NCI-H1105 (cell line): ENCODE measurements at places on chromosomes 5 and 9.

GRCh38 chr5:91329283-91329682, 53.8 kb downstream of the ARRDC3 start:
- DNase-seq = no peak

DNA sequence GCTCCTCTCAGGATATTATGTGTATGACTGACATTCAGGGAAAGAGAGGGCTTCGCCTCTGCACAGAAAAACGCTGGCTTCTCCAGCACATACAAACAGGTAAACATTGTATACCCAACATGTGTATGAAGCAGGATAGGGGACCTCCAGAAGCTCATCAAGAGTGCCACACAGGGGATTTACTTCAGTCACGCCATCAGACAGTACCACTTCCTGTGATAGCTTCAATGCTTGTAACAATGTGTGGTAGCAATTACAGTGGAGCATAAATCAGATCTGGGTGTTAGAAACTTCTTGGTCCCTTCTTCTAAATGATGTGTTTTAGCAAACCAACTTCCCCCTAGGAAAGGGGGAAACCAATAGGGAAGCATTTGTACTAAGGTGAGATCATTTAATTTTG, 160.8 kb downstream of the TSSK1B start:
- no peak for DNase-seq

DNA sequence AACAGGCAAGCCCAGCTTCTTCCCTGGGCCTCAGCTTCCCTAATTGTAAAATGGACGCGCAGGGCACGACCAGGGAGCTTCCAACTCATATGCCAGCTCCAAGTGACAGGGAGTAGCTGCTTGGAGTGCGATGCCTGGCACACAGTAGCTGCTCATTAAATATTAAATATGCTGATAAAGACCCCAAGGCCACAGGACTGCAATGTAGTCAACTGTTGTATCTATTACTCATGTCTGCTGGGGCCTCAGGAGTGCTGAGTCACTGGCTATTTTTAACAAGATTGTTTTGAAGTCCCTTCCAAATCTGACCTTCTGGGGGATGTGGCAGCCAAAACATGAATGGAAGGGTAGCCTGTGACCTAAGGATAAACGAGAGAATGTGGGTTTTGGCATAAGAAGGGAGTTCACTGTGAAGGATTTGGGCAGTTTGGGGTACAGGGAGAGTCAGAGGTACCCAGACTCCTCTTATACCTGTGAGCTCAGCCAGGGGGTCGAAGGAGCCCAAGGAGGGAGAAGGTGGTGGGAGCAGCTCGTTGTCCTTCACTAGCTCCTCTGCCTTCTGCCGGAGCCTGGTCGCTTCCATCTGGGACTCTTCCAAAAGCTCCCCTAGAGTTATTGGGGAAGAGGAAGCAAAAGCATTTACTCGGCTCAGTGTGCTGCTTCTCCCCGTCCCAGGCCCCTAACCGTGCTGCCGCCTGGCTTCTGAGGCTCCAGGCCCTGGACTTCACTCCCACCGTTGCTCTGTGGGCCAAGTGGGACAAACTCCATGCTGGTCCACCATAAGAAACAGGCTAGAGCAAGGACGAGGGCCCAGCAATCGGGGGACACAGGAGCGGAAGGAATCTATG, 17.5 kb downstream of the TNIP1 start:
- no peak for DNase-seq

GRCh38 chr5:156094001-156094400, 233.0 kb upstream of the SGCD start:
- DNase-seq = no peak

DNA sequence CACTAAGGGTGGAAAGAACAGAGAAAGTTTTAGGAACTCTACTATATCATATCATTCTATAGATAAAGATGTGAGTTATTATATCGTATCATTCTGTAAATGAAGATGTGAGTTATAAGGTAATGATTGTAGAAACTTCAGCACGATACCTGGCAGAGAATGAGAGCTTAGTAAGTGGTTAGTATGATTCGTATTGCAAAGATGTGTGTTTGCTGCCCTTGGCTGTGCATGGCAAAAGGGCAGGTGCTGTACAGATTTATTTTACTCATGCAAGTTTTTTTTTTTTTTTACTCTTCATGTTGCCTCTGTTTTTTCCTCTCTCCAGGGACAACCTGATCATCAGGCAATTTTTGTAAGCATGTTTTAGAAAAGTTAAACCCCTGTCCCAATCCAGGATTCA, 83.3 kb downstream of the EGFLAM start:
- no peak for DNase-seq

DNA sequence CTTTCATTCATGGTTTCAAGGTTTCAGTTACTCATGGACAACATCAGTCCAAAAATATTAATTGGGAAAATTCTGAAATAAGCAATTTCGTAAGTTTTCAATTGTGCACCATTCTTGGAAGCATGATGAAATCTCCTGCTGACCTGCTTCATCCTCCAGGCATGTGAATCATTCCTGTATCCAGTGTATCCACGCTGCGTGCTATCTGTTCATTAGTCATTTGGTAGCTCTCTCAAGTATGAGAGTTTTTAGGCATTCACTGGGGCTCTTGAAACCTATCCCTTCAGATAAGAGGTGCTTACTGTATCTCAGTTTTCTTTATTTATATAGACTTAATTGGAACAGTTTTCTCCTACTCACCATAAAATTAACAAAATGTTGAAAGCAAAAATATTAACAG, 293.0 kb downstream of the CDH12 start:
- no peak for DNase-seq

GRCh38 chr5:107743373-107744000, 72.8 kb upstream of the EFNA5 start:
- no peak for DNase-seq

DNA sequence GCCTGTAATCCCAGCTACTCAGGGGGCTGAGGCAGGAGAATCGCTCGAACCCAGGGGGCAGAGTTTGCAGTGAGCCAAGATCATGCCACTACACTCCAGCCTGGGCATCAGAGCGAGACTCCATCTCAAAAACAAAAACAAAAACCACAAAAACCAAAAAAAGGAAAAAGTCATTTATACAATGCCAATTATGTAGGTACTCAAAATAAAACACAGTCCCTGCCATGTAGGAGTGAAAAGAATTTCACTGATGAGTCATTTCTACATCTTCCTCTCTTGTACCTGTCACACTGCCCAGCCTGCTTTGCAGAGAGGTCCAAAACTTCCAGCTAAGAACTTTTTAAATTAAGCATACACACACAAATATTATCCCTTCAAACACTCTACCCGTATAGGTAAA, 215.8 kb downstream of the EPB41L4A start:
- no peak for DNase-seq

- no peak for DNase-seq
Measured at GRCh38 chr5:67536866-67537265, 340.3 kb upstream of the CD180 start.

DNA sequence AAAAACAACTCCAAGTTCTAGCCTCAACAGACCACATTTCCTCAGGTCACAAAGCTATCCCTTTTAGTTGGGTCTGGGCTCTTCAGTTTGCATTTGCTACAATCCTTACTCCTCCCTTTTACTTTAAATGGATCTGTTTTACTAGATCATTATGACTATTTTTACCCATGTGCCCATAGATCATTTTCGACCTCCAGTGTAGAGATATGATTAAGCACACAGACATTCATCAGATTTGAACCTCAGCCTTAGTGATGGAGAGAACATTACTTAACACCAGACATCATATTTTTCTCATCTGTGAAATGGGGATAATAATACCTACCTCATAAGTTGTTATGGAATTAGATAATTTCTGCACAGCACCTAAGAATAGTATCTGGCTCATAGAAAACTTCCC, 141.9 kb downstream of the NPR3 start:
- no peak for DNase-seq

- no peak for DNase-seq
Measured at GRCh38 chr5:40227366-40227765, 452.3 kb upstream of the PTGER4 start.

DNA sequence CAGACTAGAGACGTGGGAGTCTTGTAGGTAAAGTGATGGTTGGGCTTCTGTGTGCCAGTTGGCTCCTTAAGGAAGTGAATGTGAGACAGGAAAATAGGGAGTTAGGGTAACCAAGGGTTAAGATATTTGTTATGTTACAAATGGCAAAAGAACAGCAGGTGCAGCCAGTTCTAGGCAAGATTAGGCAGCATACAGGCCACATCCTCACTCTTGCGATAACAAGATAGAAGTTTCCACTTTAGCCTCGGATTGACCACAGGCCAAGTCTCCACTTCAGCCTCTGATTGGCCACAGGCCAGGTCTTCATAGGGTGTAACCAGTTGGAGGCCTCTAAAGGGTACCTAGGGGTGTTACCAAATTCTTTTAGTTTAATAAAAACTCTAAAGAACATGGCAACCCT, 54.6 kb upstream of the ABCA1 start:
- no peak for DNase-seq

- DNase-seq = no peak
Measured at GRCh38 chr9:134781591-134782302, 98.9 kb upstream of the FCN2 start.

- no peak for DNase-seq
Measured at GRCh38 chr5:68194386-68194785, 21.2 kb upstream of the PIK3R1 start.

- no peak for DNase-seq
Measured at GRCh38 chr5:68661237-68661636, 432.6 kb upstream of the SLC30A5 start.

- DNase-seq = no peak
Measured at GRCh38 chr9:112530751-112531205, 44.2 kb downstream of the KIAA1958 start.

DNA sequence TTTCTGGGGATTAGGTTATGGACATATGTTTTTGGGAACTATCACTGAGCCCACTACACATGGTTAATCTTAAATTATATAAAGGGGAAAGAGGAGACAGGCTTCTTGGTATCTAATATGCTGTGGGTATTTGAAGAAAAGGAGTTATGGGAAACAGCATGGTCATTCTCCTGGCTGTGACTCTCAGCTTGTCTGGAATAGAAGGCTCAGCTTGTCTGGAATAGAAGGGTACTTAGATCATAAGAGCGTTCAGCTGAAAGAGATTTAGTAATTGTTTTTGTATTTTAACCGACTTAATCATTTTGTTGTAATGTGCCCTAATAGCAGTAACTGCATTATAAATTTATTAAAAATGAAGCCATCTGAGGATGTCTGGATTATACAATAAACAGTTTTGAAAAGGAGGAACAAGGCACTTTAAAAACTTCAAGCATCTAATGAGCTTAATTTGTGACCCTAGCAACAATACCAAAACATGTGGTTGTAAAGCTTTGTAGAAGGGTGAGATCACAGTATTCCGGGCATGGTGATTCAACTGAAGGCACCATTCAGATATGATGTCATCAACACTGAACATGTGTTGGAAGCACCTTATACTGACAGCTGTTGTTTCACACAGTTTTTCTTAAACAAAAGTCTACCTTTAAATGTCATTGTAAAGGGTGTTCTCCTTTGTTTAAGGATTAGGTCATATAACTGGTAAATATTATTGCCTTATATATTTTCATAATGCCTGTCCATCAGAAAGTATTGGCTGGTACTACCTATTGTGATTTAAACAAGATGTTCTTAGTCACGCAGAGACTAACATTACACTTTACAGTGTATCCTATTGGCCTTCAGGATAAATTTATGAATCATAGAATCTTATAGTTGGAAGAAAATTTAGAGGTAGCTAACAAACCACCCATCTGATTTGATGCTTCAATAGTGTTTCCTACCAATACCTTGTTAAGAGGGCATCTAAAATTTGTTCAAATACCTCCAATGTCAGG, 2174.1 kb upstream of the WWC1 start:
- no peak for DNase-seq

GRCh38 chr5:117262572-117263131, 688.0 kb upstream of the SEMA6A start:
- DNase-seq = no peak

GRCh38 chr9:79883073-79883645, 311.4 kb downstream of the TLE4 start:
- DNase-seq = no peak

GRCh38 chr9:114936581-114936980, 6.2 kb upstream of the TNFSF8 start:
- DNase-seq = no peak

- DNase-seq = no peak
Measured at GRCh38 chr9:95766906-95767305, 108.6 kb upstream of the ERCC6L2 start.

DNA sequence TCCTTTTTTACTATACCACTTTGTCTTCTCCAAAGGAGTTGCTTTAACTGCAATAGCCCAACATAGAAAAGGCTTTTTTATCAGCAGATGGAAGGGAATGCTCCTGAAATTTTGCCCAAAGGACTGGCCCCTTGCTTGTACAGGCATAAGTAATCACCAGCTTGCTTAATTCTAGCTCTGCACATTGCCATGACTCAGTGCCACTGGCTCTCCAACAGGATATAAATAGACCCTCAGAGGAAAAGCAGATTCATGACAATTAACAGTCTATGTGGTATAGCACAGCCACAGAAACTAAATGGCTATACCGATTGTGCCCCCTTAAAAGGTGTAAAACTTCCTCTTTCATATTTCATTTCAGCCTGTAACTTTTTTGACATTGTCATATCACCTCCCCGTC, 227.0 kb downstream of the ZNF608 start:
- no peak for DNase-seq

DNA sequence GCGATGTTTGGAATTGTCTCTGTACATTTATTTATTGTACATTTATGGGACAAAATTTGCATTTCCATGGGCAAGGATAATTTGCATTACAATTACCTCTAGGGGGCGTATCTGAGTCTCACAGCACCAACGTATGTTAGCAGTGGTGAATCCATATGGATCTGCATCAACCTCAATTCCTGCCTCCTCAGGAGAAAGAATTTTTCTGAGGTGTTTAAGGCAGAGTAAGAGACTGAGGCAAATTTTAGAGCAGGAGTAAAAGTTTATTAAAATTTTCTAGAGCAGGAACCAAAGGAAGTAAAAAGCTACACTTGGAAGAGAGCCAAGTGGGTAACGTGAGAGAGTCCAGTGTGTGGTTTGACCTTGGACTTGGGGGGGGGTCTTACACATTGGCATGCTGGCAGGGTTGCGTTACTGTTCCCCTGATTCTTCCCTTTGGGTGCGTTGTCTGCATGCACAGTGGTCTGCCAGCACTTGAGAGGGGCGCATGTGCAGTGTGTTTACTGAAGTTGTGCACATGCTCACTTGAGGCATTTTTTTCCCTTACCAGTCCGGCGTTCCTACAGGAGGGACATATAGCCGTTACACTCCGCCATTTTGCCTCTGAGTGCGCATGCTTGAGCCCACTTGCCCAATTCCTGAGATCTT, 21.0 kb upstream of the RAB14 start:
- DNase-seq = peak; percentile 41
